ENCODE measurements at places on chromosomes 16 and 17.

GRCh38 chr16:87681981-87682570 is 79.8 kb downstream of the JPH3 start:
- DNase-seq, result no peak

- no peak for DNase-seq
These were observed 597 bp downstream of the OVCA2 start for GRCh38 chr17:2042390-2042847.

GRCh38 chr17:38882870-38883269 is 13.0 kb downstream of the LASP1 start:
- DNase-seq, result no peak

GRCh38 chr16:66020642-66021041 is 345.8 kb upstream of the CDH5 start:
- DNase-seq, result no peak

GRCh38 chr17:78640700-78641099 is 63.5 kb upstream of the DNAH17 start:
- no peak for DNase-seq

All from stimulated activated CD4-positive, alpha-beta T cell treated with anti-CD3 and anti-CD28 coated beads, Interleukin-1b, Interleukin-23, amount 100 ng/mL, for 24 hours (primary cell).